ENCODE measurements at places on chromosomes 1 and 21.

DNA sequence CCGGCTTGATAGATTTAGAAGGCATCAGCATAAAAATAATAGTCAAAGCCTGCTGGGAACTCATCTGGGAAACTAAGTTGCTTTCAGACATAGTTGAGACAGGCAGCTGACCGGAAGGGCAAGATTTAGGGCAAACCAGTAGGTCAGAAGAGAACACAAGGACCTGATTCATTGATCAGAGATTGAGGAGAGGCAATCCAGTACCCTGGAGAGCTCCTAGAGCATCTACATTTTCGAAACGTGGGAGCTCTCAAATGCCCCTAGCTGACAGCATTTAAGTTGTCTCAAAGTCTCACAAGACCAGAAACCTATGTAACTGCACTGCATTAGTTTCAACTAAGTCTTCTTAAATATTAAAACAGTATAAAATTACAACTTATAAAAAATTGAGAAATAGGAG lies 22.9 kb upstream of the MTF2 start:
- no peak for DNase-seq

DNA sequence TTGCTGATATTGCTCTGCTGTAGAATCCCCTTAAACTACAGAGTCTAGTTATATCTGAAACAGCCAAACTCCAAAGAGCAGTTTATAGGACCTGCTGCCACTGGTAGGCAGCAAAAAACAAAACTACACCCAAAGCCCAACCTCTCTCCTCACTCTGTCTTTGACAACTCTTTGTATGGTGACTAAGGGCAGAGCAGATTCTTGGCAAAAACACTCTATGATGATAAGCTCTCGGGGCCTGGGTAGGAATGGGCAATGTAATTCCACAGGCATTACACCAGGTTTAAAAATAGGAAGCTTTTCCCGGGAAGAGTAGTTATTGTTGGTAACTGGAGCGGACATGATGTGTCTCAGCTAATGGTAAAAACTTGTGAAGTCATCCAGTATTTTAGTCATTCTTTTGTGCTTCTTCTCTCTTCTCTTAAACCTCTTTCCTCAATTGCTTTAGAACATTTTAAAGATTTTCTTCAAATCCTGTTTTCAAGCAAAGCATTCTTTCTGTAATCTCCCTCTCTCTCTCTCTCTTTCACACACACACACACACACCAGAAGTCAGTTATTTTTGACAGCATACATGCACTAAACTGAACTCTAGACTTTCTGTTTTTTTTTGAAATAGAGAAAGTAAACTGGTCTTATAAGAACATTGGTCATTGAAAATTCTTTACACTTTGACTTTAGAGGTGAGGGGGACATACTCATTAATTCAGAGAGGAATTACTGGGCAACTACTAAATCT lies 193.5 kb downstream of the PAPPA2 start:
- DNase-seq, result peak; percentile 53

DNA sequence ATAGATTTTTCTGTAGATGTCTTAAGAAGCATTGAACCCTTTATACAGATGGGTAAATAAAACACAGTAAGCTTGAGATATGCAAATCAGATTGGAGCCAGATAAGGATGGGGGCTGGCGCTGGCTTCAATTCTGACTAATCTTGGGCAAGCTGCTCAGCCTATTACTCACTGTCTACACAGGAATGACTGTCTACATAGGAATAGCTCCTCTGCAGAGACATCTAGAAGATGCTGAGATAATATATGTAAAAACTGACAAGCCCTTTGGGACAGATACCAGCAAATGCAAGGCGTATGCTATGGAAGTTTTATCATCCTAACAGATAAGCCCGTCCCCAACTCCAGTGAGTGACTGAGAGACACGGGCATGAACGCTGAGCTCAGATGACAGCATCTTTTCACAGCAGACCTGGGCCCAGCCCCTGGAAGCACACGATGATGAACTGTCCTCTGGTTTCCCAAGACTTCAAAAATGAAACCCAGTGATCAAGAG lies 1.7 kb downstream of the CLDN14 start:
- DNase-seq, result peak; percentile 66

- DNase-seq, result no peak
These were observed 42.3 kb downstream of the VAMP4 start for GRCh38 chr1:171699531-171699930.

DNA sequence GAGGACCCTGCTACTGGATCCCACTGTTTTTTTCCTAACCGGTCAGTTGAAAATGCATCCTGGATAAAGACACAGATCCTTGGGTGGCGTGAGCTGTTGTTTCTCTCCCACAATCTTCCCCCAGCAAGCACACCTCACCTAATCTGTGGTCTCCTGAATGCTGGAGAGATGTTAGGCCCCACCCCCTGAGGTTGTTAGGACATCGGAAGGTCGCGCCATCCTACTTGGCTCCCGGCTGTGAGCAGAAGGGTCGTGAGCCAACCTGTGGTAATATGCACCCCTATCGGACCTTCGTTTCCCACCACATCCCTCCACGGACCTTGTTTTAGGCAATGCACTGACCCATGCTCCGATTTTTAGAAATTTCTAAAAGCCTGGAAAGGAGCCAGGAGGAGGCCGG lies 89.9 kb upstream of the IPO9 start:
- DNase-seq, result no peak

DNA sequence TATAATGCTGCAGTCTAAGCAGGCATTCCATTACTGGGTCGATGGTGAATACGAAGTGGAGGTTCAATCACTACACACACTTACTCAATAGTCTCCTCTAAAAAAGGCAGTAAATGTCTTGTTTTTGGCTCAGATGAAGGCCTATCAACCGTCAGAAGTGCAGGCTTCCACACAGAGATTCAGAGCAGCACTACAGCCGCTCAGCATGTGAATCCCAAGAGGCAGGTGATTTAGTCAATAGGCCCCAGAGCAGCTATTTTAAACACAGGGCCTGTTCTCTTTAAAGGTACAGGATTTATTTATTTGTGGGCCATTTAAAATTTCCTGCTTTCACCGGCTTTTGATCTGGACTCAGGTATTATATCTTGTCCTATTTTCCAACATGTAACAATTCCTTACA lies 293.7 kb downstream of the RGS7 start:
- no peak for DNase-seq

- no peak for DNase-seq
These were observed 220.1 kb downstream of the SDCCAG8 start for GRCh38 chr1:243475966-243476365.

GRCh38 chr1:46764402-46764801 lies 34.4 kb upstream of the CYP4B1 start:
- DNase-seq, result no peak

GRCh38 chr21:44492567-44493385 lies 37.5 kb downstream of the LRRC3 start:
- no peak for DNase-seq

DNA sequence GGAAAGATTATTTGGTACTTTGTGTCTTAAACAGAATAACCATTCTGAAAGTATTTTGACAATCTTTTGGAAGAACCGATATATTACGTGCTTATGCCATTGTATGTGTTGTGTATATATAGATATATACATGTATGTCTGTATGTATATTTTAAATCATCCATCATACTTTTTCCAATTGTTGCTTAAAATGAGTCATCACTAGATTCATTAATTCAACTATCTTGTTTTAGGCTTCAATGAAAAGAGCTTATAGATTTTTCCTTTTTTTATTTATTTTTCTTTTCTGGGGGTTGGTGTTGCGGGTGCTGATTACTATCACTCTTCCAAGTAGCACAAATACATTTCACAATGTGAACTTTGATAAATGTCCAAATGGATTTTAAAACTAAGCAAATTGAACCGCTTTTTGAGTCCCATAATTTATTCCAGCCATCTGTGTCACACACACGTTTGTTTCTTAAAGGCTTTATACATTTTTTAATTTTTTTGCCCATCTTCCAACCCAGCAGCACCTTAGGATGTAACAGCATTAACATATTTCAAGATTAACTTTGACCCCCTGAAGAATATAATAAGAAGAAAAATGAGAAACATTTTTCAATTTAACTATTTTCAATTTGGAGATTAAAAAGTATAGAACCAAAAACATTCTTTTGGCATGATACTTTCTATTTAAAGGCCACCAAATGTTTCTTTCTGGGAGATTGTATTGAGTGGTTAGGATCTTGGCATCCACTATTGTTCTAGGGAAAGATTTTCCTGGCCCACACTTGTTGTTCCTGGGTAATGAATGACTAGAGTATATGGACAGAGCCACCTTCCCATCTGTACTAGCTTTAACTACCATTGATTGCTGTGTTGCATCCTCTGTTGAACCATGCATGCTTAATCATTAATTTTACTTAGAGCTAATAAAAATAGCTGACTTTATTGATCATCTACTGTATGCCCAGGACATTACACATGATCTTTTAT lies 9.3 kb upstream of the DPYD start:
- DNase-seq, result no peak

- DNase-seq, result no peak
These were observed 61.8 kb upstream of the B3GALNT2 start for GRCh38 chr1:235566084-235566483.

GRCh38 chr1:89669441-89669840 lies 36.5 kb downstream of the LRRC8C start:
- DNase-seq, result no peak

DNA sequence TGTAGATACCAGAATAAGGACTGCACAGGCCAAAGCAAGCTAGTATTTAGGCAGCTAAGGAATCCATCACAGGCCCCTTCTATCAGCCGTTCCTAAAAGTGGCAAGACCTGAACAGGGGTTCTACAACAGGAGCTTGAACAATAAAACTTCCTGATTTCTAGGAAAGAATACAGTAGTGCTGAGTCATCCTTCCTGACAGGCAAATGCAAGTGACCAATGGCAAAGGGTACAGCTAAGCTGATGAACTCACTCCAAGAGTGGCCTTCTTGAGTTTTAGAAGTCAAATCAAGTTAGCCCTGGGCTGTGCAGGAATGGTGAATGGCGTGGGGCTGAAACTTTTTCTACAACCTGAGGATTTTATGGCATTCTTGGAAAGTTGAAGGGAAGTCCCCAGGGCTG lies 112.9 kb downstream of the GREM2 start:
- DNase-seq, result no peak

- DNase-seq, result no peak
These were observed 404.7 kb upstream of the VAMP3 start for GRCh38 chr1:7366286-7366954.

DNA sequence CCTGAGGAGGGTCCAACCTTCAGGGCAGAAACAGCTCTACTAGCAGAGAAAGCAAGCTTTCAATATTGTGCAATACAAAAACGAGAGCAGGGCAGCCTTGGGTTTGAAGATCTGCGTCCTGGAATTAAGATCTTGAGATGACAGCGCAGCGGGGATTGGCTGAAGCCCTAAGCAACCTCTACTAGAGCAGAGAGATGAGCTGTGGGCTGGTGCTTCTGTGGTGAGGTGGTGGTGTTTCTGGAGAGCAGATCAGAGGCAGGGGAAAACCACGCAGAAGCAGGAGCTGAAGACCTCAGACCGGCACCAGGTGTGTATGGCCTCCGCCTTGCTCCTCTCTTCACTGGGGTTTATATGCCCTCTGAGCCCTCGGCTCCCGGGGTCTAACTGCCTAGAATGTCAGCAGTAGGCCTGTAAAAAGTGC lies 12.5 kb downstream of the TRAF3IP3 start:
- no peak for DNase-seq

DNA sequence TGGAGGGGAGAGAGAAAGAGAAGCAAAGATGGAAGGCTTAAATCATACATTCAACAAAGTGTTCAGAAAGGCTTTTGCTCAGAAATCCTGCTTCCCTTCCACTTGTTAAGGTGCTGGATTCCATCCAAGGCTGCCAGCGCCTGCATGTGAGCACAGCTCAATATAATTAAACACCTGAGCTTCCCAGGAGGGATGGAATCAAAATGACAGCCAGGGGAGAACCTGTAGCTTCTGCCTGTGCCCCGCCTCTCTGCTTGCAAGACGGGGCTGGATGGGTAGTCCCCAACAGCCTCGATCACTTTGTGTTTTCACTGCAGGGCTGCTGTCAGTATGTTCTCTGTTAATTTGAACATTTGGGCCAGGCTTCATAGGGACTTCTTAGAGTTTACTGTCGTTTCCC lies 225.7 kb downstream of the KCNH1 start:
- DNase-seq, result no peak

DNA sequence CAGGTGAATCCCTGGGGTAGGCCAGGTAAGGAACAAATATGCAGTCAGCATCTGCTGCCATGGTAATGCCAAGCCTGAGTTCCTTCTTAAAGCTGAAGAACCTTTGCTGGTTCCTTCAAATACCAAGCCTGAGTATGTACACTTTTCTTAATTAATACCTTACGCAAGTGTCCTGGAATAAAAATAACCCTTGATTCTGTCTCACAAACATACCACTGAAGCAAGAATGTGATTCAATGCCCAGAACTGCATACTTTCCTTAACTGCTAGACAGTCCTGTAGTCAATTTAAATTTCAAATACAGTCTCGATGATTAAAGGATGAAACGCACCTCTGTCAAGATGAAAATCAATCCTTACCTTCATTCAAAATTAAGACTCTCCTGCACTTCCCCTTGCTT lies 634.0 kb upstream of the CHRM3 start:
- DNase-seq, result no peak

GRCh38 chr1:101929343-101929742 lies 67.4 kb downstream of the OLFM3 start:
- no peak for DNase-seq

DNA sequence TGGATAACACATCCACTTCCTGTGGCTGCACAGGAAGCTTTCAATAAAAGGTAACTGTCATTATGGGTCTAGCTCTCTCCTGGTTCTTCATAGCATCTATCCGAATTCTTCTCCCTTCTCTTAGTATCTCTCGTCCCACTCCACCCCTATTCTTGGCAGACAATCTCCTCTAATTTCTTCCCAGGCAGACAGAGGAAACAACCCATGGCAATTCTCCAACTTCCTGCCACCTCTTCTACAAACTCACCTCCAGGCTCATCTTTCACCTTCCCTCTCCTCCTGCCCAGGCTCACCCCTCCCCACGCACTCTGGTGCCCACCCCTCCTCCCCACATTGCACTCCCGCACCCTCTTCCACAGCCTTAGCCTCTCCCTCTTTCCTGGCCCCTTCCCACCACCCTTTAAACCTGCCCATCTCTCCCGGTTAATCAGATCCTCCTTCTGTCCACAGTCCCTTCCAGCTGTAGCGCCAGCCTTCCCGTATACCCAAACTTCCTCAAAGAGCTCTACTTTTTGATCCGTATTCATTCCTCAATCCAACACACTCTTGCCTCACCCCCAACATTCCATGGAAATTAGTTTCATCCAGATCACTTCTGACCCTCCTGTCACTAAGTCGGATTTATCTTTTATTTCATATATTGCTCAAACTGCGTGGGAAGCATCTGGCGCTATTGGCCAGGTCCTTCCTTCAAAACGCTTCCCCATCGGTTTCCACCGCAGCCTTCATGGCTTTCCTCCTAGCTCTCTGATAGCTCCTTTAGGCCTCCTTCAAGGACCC lies 25.9 kb downstream of the SHISA4 start:
- no peak for DNase-seq

- no peak for DNase-seq
These were observed 688 bp downstream of the PRXL2B start for GRCh38 chr1:2587071-2587859.
